ENCODE measurements at places on chromosomes 1 and 21.

GRCh38 chr1:53766831-53767405 lies 28.0 kb upstream of the GLIS1 start:
- no peak for DNase-seq

GRCh38 chr1:102535829-102536505 lies 539.2 kb upstream of the OLFM3 start:
- DNase-seq, result no peak

DNA sequence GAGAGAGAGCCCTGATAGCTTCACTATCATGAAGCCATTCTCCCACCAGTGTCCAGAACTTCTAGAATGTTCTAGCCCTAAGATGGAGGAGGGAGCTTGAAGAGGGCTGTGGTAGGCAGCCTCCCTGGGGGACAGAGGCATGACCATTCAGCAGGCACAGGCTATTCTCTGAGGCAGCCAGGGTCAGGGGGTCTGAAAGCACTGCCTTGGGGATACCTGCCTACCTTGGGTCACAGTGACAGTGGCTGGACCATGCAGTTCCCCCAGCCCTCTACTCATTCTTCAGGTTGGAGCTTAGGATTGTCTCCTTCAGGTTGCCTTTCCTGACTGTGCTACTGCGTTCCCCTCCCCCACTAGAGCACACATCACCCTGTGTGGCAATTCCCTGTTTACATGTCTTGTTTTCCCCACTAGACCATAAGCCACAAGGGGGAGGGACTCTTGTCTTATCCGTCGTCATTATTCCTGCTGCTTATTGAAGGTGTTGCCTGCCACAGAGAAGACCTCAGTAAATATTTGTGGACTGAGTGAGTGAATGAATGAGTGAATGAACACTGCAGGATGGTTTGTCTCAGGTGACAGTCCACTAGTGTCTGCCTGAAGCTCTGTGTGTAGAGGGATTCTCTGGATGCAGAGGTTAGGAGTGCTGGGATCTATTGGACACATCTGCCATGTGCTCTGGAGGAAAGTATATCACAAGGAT lies 5.2 kb downstream of the ZDHHC18 start:
- peak; percentile 55 for DNase-seq

GRCh38 chr1:234844479-234845031 lies 234.6 kb upstream of the IRF2BP2 start:
- DNase-seq, result peak; percentile 32

GRCh38 chr1:198047913-198048312 lies 108.9 kb upstream of the NEK7 start:
- DNase-seq, result no peak

GRCh38 chr21:35575280-35575915 lies 484.9 kb downstream of the SETD4 start:
- no peak for DNase-seq

- no peak for DNase-seq
Measured at GRCh38 chr21:40841524-40842196, 5.3 kb downstream of the DSCAM start.

- no peak for DNase-seq
Measured at GRCh38 chr1:204011426-204011825, 61.5 kb upstream of the SOX13 start.

- DNase-seq, result no peak
Measured at GRCh38 chr1:202577381-202577780, 132.9 kb downstream of the SYT2 start.

DNA sequence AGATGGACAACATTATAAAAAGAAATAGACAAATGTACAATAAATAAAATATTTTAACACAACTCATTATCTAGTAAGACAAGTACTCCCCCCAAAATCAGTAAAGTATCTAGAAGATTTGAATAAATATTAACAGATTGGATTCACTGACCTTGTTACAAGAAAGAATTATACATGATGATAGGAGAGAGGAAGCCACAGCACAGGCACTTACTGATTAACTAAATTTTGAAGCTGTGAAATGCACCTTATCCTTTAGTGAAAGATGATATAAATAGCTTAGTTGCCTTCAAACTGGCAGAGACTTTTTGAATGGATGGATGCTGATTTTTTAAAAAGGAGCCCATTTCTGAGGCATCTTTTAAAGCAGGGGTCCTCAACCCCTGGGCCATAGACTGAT lies 8.5 kb downstream of the CR1 start:
- DNase-seq, result no peak

- no peak for DNase-seq
Measured at GRCh38 chr1:209155546-209155945, 428.0 kb upstream of the CAMK1G start.

DNA sequence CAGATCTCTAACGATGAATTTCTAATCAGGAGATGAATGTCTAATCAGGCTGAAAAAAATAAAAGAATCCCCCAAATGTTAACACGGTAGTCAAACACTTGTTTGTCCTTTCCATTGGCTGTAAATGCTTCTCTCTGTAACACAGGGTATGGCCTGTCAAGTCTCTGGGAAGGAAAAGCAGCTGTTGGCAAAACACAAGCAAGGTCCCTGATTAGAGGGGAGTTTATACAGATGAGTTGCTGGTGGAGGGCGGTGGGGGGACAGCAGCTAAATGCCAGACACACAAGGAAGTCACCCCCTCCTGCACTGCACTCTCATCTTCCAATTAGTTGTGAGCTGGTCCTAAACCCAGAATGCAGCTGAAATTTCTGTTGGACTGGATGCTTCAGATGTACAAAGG lies 51.0 kb downstream of the PGBD5 start:
- DNase-seq, result no peak

DNA sequence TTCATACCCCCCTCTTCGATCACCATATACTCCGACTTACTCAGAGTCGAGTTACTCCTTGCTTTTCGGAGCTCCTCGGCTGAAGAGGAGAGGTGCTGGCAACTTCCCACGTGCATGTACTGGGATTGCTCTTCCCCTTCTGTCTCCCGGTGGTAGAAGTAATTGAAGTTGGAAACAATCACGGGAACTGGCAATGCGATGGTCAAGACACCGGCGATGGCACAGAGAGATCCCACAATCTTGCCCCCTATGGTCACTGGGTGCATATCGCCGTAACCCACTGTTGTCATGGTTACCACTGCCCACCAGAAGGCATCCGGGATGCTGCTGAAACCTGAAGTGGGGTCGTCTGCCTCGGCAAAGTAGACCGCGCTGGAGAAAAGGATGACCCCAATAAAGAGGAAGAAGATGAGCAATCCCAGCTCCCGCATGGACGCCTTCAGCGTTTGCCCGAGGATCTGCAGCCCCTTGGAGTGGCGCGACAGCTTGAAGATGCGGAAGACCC lies 1.5 kb downstream of the KCNA3 start:
- DNase-seq, result no peak

- no peak for DNase-seq
Measured at GRCh38 chr1:204692325-204692840, 6.8 kb upstream of the LRRN2 start.

- DNase-seq, result no peak
Measured at GRCh38 chr1:94026619-94027380, 94.1 kb downstream of the ABCA4 start.

DNA sequence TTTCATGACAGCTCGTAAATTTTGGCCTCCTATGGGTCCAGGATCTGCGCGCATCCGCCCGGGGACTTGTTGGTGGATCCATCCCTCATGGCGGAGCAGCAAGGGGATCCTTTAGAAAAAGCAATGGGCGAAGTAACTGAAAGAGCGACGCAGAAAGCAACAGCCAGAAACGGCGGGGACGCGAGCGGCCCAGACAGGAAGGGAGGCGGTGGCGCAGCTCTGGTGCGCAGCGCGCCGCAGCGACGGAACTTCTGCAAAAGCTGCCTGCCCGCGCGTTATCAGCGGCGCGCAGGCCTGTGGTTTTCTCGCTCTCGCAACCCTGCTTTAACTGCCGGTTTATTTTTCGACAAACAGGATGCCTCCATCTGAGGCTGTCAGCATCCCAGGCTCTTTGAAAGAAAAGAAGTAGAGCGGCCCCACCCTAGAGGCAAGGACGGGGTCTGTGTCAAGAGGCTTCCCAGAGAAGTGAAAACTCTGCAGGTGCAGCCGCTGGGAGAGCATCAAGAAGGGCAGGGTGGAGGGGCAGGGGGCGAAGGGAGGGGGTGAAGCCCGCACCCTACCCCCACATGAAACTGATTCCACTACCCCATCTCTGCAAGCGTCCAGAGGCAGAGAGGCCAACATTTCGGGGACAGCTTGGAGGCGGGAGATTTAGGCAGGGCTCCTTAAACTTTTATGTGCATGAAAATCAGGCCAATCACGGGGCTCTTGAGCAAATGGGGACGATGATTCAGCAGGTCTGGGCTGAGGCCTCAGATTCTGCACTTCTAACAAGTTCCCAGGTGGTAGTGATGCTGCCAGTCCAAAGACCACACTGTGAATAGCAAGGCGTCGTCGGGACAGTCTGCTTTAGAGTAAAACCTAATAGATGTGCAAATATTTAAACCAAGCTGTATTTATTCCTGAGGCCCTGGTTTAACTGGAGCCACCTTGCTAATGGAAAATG lies 22.2 kb downstream of the RUNX1 start:
- peak; percentile 88 for DNase-seq

- no peak for DNase-seq
Measured at GRCh38 chr1:58290685-58291372, 255.7 kb downstream of the OMA1 start.

DNA sequence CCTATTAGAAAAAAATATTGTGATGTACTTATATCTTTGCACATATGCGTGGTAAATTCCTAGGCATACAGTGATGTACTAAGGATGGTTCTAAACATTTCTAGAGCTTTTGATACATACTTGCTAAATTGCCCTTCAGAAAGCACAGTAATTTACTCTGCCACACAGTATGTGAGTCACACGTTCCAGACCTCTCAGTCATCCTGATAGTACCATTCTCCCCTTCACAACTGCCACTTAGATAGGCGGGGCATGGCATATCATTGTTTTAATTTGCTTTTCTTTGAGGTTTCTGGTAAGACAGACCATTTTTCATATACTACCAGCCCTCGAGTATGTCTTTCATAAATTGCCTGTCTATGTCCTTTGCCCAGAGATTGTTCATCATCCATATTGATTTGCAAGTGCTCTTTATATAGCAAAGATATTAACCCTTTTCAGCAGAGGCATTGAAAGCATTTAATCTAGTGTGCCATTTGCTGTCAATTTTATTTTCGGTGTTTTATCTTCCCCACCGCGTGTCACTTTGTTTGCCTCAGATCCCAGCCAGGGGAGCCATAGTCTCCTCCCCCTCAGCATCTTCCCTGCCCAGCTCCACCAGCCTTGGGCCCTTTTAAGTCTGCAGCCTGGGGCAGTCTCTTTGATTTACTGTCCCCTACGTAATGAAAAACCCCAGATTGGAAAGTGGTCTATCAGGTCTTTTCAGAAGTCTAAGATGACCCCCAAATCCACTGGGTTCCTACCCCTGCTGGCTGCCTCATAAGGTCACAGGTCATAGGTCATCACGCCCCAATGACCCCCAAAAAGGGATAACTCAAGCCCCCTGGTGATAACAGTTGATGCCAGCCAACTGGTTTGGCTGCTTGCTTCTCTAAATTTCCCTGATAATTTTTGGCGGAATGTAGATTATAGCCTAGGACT lies 11.8 kb upstream of the PAX7 start:
- DNase-seq, result no peak

DNA sequence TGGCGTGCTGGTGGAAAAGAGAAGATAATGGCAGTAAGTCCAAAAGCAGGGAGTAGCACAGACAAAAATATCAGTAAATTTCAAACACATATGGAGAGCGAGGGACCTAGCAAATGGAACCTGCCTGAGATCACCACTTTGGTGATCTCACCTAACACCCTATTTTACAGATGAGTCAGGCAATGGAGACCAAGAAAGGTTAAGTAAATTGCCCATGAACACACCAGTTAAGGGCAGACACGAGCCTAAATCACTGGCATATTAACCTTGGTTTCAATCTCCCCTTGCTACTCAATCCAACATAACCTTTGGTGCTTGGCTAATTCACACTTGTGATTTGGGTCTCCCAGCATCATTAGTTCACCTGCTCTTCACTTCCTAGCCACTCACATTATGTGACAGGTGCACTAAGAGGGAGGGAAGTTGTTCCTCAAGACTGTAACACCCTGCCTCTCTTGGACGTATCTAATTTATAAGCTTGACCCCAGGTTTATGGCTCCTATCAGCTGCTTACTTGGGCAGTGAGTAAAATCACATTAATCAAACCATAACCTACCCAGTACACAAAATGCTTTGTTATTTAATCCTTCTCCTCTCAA lies 11.5 kb downstream of the ZNF697 start:
- no peak for DNase-seq

DNA sequence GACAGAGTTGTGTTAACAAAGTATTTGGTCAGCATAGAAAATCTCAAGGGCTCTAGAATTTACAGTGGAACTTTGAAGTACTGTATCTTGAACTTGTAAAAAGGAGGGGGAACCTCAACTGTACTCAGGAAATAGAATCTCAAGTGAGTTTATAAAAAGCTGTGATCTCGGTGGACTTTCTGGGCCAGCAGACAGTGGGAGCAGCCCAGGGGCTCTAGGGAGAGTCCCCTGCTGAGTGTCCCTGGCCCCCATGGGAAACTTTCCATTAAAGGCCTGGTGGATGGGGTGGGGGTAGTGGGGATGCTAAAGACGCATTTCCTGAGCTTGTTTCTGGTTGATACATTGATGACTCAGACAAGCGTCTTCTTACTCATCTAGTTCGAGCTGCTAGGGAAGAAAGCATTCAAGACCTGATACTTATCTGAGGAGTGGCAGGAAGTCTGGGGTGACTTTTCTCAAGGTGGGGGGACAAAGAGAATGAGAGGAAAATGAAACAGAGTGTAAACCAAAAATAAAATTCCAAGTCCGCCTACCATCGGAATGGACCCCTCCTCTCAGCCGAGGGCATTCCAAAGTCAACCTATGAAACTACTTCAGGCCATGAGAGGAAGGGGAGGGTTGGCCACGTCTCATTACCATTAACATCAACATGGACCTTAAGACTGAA lies 65.5 kb downstream of the NID1 start:
- DNase-seq, result no peak

GRCh38 chr1:17831597-17831996 lies 76.5 kb downstream of the ACTL8 start:
- peak; percentile 3 for DNase-seq

DNA sequence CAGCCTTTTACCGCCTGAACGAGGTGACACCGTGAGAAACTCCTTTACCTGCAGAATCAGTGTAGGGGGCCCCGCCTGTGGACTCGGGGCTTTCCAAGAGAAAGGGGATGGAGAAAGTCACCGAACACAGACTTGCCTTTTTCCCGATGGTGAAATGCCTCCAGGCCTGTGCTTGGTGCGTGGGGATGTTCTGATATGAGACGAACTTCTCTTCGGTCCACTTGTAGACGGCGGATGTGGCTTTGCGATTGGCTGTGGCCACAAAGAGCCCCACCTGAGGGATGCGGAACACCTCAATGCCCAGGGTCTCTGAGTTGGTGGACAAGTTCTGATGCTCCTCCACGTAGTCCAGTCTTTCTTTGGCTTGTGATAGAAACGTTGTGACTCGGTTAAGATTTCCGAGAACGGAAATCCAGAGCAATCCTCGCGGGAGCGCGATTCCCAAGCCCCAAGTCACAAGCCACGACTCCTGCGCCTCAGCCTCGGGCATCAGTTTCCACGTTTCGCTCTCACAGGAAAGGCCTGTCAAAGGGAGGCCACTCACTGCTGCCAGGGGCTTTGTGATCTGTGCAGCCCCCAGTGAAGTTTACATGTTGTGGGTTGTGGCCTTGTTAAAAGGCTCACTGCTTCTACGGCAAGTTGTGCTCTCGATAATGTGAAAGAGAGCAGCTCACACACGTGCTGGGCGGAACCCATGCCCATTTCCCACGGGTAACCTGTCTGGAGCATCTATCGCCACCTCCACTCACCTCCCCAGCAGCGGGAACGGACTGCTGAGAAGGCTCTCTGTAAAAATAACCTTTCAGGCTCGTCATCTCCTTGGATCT lies 12.6 kb downstream of the KRTAP10-1 start:
- no peak for DNase-seq

Measured in inflammatory macrophage (primary cell).